ENCODE measurements at places on chromosomes 6 and 20.

GRCh38 chr6:62805431-62805830 lies 405.8 kb upstream of the FKBP1C start:
- H3K4me3 ChIP-seq: no peak overlapping the region
- no peak overlapping the region for H3K27ac ChIP-seq
- no peaks in the 10 kb centered on the region for H3K4me1 ChIP-seq
- no peak for DNase-seq
- H3K36me3 ChIP-seq: no peaks in the 10 kb centered on the region

- H3K27ac ChIP-seq: no peak overlapping the region
- H3K36me3 ChIP-seq: peaks cover 3% of the 10 kb centered on the region
- DNase-seq: no peak
- H3K4me3 ChIP-seq: no peak overlapping the region
- H3K27me3 ChIP-seq: no peaks in the 10 kb centered on the region
Observed at GRCh38 chr6:122476131-122476530, 4.5 kb upstream of the SERINC1 start.

DNA sequence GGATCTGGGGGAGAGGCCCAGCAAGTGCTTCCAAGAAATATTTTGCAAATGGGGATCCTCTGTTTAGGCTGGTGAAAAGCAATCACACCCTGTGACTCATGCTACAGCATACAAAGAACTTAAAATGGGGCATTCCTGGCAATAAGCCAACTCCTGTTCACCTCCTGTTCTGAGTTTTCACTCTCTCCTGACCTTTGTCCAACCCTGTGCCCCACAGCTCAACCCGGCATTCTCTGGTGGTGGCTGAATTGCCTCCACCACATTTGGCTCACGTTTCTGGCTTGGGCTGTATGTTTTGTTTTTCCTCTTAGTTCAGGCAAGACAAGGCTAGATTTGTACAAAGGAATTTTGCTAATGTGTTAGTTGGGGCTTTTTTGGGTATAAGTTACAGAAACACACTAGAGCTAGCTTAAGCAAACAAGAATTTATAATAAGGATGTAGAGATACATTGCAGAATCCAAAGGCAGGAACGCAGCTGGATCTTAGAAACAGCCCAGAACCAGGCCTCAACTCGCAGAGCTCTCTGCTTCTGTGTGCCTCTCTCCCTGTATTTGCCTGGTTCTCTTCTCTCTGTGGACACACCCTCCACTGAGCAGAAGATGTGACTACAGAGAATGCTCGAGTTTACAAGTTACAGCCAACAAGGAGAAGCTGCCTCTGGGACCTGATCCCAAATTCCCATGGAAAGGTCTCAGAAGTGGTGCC lies 9.4 kb downstream of the ABCC10 start:
- H3K36me3 ChIP-seq: peaks cover 45% of the 10 kb centered on the region
- H3K4me1 ChIP-seq: peaks cover 11% of the 10 kb centered on the region

GRCh38 chr6:3473773-3474172 lies 16.9 kb upstream of the SLC22A23 start:
- peaks cover 16% of the 10 kb centered on the region for H3K27me3 ChIP-seq
- no peaks in the 10 kb centered on the region for H3K4me1 ChIP-seq
- no peak for DNase-seq
- H3K27ac ChIP-seq: no peak overlapping the region

GRCh38 chr6:7649037-7649810 lies 59.2 kb downstream of the SNRNP48 start:
- peaks cover 7% of the 10 kb centered on the region for H3K4me1 ChIP-seq
- peaks cover 10% of the 10 kb centered on the region for H3K27me3 ChIP-seq

- H3K36me3 ChIP-seq: peaks cover 80% of the 10 kb centered on the region
- H3K4me3 ChIP-seq: no peak overlapping the region
- H3K27ac ChIP-seq: no peak overlapping the region
- no peaks in the 10 kb centered on the region for H3K27me3 ChIP-seq
- DNase-seq: no peak
- H3K4me1 ChIP-seq: no peaks in the 10 kb centered on the region
Observed at GRCh38 chr6:160102956-160103824, 18.4 kb upstream of the SLC22A1 start.

DNA sequence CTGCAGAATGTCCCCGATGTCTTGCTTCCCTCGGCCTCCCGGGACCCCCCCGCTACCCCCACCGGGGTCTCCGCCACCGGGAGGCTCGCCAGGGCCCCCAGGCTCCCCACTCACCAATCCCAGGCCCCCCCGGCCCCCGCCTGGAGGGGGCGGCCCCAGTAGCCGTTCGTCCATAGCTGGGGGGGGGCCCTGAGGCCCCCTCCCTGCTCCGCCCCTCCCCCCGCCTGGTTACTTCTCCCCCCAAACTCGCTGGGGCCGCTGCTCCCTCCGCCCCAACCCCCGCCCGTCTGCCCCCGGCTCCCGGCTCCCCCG lies 304 bp downstream of the PBX2 start:
- peaks cover 52% of the 10 kb centered on the region for H3K4me1 ChIP-seq
- no peaks in the 10 kb centered on the region for H3K27me3 ChIP-seq
- peak overlapping the region; percentile 89 for H3K27ac ChIP-seq
- H3K4me3 ChIP-seq: peak overlapping the region; percentile 90
- DNase-seq: no peak

GRCh38 chr6:33717934-33718455 lies 6.5 kb upstream of the UQCC2 start:
- H3K27ac ChIP-seq: no peak overlapping the region
- no peaks in the 10 kb centered on the region for H3K36me3 ChIP-seq
- peaks cover 37% of the 10 kb centered on the region for H3K4me1 ChIP-seq
- peaks cover 3% of the 10 kb centered on the region for H3K27me3 ChIP-seq
- H3K4me3 ChIP-seq: no peak overlapping the region

GRCh38 chr6:46626228-46626909 lies 26.2 kb downstream of the CYP39A1 start:
- no peak overlapping the region for H3K4me3 ChIP-seq
- H3K36me3 ChIP-seq: no peaks in the 10 kb centered on the region
- H3K27ac ChIP-seq: no peak overlapping the region

DNA sequence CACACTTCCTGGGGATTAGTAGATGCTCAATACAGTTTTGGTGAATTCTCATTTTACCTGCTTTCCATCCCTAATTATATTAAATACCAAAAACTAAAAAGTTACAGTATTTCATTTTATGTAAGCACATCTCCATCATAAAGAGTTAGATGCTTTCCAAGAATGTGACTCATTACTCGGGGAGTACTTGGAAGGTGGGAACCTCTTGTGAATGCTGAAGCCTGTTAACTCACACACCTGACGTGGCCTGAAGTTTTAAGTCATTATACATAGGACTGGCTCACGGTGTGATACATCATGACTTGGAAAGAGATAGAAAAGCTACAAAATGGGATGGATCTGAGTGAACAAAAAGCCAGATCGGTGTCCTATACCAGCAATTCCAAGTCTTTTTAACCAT lies 2.2 kb upstream of the OSER1 start:
- no peaks in the 10 kb centered on the region for H3K27me3 ChIP-seq
- DNase-seq: no peak
- peaks cover 2% of the 10 kb centered on the region for H3K36me3 ChIP-seq
- H3K4me3 ChIP-seq: no peak overlapping the region
- peaks cover 30% of the 10 kb centered on the region for H3K4me1 ChIP-seq
- H3K27ac ChIP-seq: no peak overlapping the region

DNA sequence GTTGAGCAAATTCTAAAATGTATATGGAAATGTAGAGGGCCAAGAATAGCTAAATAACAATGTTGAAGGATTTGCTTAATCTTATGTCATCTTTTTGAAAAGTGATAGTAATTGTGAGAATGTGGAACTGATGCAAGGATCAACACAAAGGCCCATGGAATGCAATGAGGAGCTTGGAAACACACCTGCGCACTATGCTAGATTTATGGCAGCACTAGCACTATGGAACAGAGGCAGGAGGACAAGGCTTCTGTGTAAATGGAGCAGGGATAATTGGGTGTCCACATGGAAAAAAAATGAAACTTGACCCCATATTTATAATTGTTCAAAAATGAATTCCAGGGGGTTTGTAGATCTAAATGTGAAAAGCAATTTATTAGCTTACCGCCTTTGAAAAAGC lies 298.3 kb downstream of the FARS2 start:
- H3K36me3 ChIP-seq: peaks cover 15% of the 10 kb centered on the region
- no peak overlapping the region for H3K27ac ChIP-seq
- no peaks in the 10 kb centered on the region for H3K4me1 ChIP-seq
- no peaks in the 10 kb centered on the region for H3K27me3 ChIP-seq
- no peak overlapping the region for H3K4me3 ChIP-seq

DNA sequence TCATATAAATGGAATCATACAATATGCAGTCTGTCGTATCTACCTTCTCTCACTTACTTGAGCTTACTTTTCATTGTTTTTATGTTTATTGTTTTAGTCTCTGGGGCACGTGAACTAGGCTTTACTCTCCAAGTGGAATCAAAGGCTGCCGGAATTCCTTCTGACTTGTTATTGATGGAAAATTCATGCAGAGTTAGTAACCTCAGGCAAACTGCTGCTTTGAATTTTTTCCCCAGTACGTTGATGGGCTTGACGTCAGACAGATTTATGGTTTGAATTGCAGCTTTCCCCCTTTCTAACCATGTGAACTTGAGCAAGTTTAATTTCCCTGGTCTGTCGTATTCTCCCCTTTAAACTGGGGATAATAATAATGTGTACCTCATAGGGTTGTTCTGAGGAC lies 68.6 kb downstream of the ZDHHC14 start:
- H3K4me1 ChIP-seq: peaks cover 21% of the 10 kb centered on the region
- no peak for DNase-seq
- no peaks in the 10 kb centered on the region for H3K27me3 ChIP-seq

DNA sequence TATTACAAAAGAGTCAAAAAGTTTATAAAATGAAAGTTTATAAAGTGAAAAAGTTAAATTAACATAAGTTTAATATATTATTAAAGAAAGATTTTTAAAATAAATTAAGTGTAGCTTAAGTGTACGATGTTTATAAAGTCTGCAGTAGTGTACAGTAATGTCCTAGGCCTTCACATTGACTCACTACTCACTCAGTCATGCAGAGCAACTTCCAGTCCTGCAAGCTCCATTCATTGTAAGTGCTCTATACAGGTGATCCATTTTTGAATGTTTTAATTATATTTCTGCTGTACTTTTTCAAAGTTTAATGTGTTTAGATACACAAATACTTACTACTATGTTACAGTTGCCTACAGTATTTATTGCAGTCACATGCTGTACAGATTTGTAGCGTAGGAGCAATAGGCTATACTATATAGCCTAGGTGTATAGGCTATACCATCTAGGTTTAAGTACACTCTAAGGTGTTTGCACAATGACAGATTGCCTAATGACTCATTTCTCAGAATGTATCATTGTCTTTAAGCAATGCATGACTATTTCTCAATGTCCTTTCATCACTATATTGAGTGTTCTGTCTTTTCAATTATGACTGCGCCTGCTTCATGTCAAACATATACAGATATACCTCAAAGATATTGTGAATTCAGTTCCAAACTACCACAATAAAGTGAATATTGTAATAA lies 1110.3 kb upstream of the MAP3K7 start:
- H3K27ac ChIP-seq: no peak overlapping the region
- no peak for DNase-seq
- H3K27me3 ChIP-seq: no peaks in the 10 kb centered on the region
- no peaks in the 10 kb centered on the region for H3K36me3 ChIP-seq
- H3K4me3 ChIP-seq: no peak overlapping the region

DNA sequence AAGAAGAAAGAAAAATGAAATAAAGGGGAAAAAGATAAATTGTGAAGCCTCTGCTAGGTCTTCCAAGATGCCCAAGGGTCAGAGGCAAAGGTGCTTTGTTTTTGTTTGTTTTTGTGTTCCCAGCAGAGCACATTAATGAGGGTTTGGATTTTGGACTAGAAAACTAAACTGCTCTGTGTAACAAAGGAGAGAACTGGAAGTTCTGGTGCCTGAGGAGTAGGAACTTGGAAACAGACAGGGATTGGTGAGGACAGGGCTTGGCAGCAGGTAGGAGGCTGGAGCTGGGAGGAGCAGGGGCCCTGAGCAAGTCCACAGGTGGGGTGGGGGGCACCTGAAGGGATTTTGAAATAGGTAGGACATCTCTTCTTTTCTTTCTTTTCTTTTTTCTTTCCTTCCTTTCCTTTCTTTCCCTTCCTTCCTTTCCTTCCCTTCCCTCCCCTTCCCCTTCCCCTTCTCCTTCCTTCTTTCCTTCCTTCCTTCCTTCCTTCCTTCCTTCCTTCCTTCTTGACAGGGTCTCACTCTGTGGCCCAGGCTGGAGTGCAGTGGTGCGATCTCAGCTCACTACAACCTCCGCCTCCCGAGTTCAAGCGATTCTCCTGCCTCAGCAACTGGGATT lies 15.3 kb upstream of the ABRACL start:
- H3K36me3 ChIP-seq: no peaks in the 10 kb centered on the region
- no peak overlapping the region for H3K27ac ChIP-seq
- peaks cover 25% of the 10 kb centered on the region for H3K4me1 ChIP-seq
- no peaks in the 10 kb centered on the region for H3K27me3 ChIP-seq
- DNase-seq: no peak
- H3K4me3 ChIP-seq: no peak overlapping the region

- peaks cover 33% of the 10 kb centered on the region for H3K4me1 ChIP-seq
- H3K36me3 ChIP-seq: peaks cover 7% of the 10 kb centered on the region
- H3K27me3 ChIP-seq: no peaks in the 10 kb centered on the region
- DNase-seq: no peak
- H3K4me3 ChIP-seq: peak overlapping the region; percentile 36
Observed at GRCh38 chr6:14621518-14621917, 503.9 kb downstream of the CD83 start.

DNA sequence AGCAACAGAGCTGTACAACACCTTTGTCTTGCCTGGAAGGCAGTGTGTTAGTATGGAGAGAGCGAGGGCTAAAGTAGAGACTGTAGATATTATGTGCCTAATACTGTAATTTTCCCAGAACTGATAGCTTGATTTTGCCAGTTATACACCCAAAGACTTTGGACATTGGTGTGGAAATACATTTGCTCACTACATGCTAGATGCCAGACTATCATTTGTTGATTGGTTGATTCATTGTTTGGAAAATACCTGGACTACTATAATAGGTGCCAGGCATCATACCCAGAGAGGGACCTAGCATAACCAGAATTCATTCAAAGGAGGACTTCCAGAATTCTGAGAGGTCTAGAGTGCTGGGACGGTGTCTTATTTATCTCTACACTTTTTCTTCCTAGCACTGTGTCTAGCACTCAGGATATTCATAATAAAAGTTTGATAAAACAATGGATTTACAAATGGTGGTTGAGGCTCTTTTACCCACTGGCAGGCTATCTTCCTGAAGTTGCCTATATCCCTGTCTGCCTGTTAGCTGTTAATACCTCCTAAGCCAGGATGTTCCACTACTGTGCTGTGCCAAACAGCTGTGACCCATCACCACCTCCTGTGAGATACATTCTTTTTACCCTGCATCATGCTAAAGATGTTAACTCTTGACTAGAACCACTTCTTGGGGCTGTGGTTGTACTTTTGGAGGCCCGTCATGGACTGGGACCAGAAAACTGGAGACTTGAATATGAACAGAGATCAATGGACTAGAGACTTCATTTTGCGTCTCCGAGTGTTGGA lies 72.2 kb upstream of the FUCA2 start:
- H3K4me3 ChIP-seq: no peak overlapping the region
- no peak overlapping the region for H3K27ac ChIP-seq
